ENCODE measurements at places on chromosomes 1 and 21. TPM values are rescaled to one million over a fixed set of nuclear protein-coding genes. Genes with fewer than 3 reads are reported as not detected.

RIPK4 gene
- total RNA-seq, result 0.20 TPM

GRCh38 chr1:22776035-22776613, 65.5 kb downstream of the EPHB2 start:
- no peak for DNase-seq

TMCO4 gene
- 13.1 TPM for total RNA-seq

MYOCOS gene
- total RNA-seq, result not detected

- no peak for DNase-seq
These were observed 74.6 kb upstream of the GADD45A start for GRCh38 chr1:67610450-67610849.

FAM177B gene
- not detected for total RNA-seq

- DNase-seq, result peak; percentile 48
These were observed 39.1 kb downstream of the PSMG1 start for GRCh38 chr21:39144191-39144590.

LAD1 gene
- not detected for total RNA-seq

KMO gene
- total RNA-seq, result not detected

- peak; percentile 84 for DNase-seq
These were observed at the start of gene NIBAN1 for GRCh38 chr1:184974056-184974836. Gene NIBAN1, minus strand, starts transcription at chr1:184974508. Its CDS starts 152 bp downstream, at chr1:184974356.

- DNase-seq, result no peak
These were observed 21.6 kb downstream of the LAMB3 start for GRCh38 chr1:209630383-209631225.

DNA sequence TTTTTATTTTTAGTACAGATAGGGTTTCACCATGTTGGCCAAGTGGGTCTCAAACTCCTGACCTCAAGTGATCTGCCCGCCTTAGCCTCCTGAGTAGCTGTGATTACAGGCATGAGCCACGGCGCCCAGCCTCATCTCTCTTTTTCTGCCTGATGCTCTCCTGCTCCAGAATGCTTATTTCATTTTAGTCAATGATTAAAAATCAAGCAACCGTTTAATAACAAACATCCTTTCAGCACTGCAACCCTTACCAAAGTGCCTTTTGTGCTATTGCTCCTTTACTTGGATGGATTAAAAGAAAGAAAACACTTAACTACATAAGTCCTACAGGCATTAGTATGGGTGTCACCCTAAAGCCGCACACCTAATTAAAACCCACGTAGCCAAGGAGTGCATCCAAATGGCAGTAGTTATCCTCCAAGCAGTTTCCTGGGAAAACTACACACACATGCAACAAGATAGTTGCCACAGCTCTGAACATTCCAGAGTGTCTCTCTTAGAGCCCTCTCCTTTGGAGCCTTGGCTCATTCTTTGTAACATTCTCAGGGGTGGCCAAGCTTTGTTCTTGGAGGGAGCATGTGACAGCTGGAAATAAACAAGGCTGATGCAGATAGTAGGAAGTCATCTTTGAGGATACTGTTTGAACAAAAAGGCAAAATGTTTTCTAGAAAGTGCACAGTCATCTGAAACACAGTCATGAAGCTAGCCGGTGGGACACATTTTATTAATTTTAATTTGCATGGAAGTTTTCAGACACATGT, 51.2 kb downstream of the KCNJ15 start:
- no peak for DNase-seq

- DNase-seq, result peak; percentile 47
These were observed 514 bp downstream of the S1PR1 start for GRCh38 chr1:101237229-101237837.

CTSS gene
- total RNA-seq, result 2.6 TPM

TPTE gene
- 1.7 TPM for total RNA-seq

RGS8 gene
- total RNA-seq, result 0.05 TPM

CD164L2 gene
- not detected for total RNA-seq

DNA sequence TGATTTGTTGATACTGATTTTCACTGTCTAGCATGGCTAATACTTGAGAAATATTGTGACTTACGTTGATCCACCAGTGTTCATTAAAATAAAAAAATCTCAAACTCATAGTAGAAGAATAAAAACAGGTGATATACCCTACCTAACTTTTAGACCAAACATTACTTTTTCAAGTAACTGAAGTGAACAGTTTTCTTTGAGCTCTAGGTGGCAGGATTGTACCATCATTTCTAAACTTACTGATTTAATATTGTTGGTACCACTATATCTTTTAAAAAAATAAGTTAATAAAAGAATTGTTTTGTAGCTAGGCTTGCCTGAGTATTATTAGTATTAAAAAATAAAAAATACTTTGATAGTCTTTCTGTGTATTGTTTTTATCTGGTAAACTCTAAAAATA, 21.5 kb downstream of the CDC73 start:
- DNase-seq, result no peak

- DNase-seq, result no peak
These were observed 354.7 kb downstream of the LMO4 start for GRCh38 chr1:87683196-87683956.

GRCh38 chr1:245160741-245161400, 6.1 kb downstream of the KIF26B start:
- DNase-seq, result no peak

- DNase-seq, result no peak
These were observed 108.8 kb downstream of the SMYD2 start for GRCh38 chr1:214389734-214390133.

DNA sequence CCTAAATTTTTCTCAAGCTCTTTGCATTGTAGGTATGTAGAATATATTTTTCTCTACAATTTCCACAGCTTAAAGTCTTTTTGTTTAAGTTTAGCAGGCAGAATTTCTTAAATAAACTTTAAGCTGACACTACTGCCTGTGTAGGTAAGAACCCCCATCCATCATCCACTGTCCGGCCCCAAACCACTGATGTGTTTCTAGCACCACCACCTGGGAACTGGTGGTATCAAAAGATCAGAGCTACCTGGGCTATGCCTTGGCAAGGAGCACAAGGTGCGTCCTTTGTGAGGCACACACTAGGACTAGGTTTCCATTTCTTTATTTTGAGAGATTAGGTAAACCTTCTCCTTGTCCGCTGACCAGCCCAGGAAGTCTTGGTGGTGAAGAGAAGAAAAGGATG, 10.5 kb upstream of the LELP1 start:
- no peak for DNase-seq

SETDB1 gene
- 25.3 TPM for total RNA-seq

DNA sequence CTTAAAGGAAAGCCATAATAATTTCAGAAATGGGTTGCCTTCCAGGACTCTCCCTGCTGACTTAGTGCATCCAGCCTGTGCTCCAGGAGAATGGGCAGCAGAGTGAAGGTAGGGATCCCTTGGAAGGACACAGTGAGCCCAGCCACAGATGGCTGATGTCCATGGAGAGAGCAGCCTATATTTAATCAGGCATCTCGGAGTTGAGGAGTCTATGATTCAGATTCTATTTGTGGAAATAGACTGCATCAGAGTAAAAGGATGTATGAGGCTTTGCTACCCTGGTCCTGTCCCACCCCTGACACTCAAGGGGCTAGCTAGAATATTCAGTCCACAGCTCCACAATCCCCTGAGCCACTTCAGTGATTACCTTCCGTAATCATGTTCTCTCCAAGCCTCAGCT, 43.8 kb upstream of the PBX1 start:
- no peak for DNase-seq

- DNase-seq, result no peak
These were observed 13.6 kb upstream of the GPR161 start for GRCh38 chr1:168150283-168150682.
